ENCODE measurements at places on chromosomes 2 and 18.

GRCh38 chr2:96274355-96275056 is 8.5 kb downstream of the CIAO1 start:
- no peak for DNase-seq

- DNase-seq: no peak
Measured at GRCh38 chr2:36362291-36362690, 6.7 kb downstream of the CRIM1 start.

DNA sequence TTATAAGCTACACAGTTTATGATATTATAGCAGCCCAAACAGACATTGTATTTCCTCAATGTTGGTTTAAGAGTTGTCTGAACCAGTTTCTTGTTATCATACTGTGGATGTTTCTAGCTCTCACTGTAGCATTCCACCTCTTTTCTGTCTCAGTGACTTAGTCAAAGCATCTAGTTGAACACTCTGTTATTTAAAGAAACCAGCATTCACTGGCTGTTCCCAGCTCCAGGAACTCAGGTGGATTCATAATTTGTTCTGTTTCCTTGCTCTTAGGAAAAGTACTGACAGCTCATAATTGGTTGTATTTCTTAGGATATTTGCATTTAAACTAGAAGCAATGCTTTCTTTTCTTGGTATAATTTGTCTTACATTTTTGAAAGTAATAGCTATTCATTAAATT is 17.5 kb downstream of the LRATD1 start:
- DNase-seq: no peak

GRCh38 chr18:35227254-35227653 is 13.6 kb upstream of the ZNF397 start:
- no peak for DNase-seq

- DNase-seq: no peak
Measured at GRCh38 chr2:150188800-150189199, 298.7 kb downstream of the RND3 start.

DNA sequence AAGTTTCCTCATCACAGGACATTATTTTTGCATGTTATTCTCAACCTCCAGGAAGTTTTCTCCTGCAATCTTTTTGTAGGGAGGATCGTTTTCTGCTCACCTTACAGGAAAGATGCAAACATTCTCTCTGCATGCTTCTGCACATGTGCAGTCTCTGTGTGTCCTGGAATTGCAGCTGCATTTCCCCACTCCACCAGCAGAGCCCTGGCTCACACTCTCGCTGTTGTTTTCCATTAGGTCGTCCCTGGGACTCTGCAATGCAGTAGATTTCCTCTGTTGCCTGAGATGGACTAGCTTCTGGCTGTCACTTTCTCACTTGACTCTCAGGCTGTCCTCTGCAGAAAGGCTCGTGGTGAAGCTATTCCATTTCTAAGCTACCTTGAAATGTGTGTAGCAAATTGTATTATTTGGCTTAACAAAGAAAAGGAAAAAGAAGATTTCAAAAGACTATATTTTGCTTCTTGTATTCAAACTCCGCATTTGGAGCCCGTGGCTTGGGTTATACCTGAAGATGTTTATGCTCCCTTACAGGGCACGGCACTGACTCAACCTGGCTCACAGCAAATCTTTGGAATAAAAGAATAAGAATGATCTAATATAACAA is 346.7 kb downstream of the RAD51AP2 start:
- no peak for DNase-seq

DNA sequence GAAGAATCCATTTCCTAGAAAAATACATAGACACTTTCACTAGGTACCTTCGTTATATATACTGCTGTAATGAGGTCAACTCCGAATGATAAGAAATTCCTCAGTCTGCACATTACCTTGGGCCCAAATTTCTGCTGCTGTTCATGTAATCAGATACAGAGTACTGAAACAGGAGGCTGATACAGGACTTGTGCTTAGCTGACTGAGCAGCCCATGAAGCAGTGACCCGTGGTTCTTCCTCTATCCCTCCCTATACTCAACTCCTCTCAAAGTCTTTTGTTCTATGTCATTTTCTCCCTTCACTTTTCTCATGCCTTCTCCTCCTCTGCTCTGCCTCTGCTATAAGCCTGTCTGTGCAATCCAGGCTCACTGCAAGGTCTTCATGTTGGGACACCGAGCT is 57.5 kb upstream of the ST8SIA5 start:
- no peak for DNase-seq

- DNase-seq: peak; percentile 9
Measured at GRCh38 chr2:54208364-54209240, 47.4 kb downstream of the TSPYL6 start.

DNA sequence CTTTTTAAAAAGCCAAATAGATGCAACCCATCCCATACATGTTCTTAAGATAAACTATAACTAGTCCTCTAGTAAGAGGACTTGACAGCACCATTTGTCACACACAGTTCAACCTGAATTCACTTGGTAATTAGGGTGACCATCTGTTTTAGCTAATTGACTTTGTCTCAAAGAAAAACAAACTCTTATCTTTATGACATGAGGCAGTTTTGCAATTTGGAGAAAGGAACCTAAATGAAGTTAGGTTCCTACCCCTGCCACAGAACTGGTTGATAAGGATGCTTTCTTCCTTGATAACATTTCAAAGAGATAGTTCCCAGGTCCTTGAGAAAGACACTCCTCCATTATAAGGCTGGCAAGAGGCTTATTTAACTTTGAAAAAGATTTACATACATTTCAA is 57.4 kb upstream of the LRRTM1 start:
- DNase-seq: no peak

GRCh38 chr2:60347781-60348180 is 205.7 kb downstream of the BCL11A start:
- DNase-seq: no peak

- DNase-seq: peak; percentile 50
Measured at GRCh38 chr2:107325981-107326786, 440.2 kb upstream of the ST6GAL2 start.

- no peak for DNase-seq
Measured at GRCh38 chr18:46728219-46728930, 28.5 kb downstream of the ST8SIA5 start.

GRCh38 chr18:69817335-69817940 is 130.2 kb downstream of the CD226 start:
- DNase-seq: peak; percentile 19

GRCh38 chr18:56067214-56067894 is 479.4 kb upstream of the TCF4 start:
- no peak for DNase-seq

Measured in Daoy (cell line).